Stimulated activated CD4-positive, alpha-beta T cell treated with anti-CD3 and anti-CD28 coated beads, Interleukin-12 subunit alpha, Interleukin-12 subunit beta, amount 100 ng/mL, for 24 hours (primary cell): ENCODE measurements at places on chromosomes 6 and 20.

DNA sequence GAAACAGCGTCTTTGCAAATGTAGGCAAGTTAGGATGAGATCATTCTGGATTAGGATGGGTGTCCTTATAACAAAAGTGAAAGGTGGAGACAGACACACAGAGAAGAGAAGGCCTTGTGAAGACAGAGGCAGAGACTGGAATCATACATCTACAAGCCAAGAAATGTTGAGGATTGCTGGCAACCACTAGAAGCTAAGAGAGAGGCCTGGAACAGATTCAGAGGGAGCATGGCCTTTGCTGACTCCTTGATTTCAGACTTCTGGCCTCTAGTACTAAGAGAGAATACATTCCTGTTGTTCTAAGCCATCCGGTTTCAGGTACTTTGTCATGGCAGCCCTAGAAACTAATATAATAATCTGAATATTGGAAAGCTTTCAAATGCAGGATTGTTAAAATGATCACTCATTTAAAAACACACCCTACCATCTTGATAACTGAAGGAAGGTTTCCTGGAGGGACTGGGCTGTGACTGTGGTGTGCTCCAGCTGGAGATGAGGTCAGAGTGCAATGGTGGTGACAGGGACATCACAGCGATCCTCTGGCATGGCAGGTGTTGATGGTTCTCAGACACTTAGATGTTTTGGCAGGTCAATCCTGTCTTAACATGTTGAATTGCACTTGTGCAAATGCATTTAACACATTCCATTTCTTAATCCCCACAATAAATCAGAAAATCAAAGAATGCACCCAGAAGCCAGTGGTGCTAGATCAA lies 25.1 kb downstream of the CD83 start:
- DNase-seq: no peak

GRCh38 chr6:30769088-30769852 lies 24.9 kb upstream of the IER3 start:
- DNase-seq: peak; percentile 83

GRCh38 chr6:30156262-30156599 lies 4.8 kb downstream of the TRIM10 start:
- no peak for DNase-seq

DNA sequence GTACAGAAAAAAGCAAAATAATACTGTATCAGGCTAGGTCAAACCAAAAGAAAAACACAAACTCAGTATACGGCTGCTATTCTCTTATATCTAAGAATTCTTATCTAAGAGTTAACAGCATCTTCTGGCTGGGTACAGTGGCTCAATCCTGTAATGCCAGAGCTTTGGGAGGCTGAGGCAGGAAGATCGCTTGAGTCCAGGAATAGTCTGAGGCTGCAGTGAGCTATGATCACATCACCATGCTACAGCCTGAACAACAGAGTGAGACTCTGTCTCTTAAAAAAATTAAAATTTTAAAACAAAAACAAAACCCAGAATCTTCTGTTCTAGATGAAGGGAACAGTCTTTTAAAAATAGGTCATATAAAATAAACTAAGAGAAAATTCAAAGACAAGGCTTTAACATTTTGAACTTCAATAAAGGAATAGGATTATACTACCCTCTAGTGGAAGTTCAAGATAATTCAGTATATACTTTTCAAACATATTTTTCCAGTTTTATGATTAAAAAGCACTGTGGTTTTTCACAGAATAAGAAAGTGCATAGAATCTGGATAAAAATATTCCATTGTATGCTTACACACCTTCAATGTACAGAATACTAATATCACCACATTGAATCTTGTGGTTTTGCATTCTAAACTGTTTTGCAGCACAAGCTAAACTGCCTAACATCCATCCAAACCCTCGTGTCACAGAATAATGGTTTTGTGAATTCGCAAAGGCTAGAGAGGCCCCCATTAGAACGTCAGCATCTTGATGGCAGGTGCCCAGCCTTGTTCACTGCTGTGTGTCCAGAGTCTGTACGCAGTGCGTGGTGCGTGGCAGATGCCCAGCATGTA lies 39.3 kb downstream of the DTNBP1 start:
- no peak for DNase-seq

DNA sequence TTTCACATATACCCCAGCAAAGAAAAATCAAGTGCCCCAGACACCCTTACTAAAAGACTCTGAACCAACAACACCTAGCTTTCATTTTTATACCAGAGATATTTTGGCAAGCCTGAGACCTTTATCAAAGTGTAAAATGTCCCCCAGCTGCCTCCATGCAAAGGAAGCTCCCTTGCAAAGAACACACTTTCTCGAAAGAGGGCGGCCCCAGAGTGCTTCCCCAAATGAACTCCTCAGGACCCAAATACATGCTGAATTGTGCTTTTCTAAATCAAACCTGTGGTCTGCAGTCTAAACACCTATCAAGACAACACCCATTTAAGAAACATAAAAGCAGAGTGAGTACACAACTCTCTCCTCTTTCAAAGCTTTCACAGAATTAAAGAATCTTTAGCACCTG lies 490 bp downstream of the IPCEF1 start:
- no peak for DNase-seq

GRCh38 chr6:154301086-154301625 lies 55.4 kb downstream of the IPCEF1 start:
- DNase-seq: no peak

DNA sequence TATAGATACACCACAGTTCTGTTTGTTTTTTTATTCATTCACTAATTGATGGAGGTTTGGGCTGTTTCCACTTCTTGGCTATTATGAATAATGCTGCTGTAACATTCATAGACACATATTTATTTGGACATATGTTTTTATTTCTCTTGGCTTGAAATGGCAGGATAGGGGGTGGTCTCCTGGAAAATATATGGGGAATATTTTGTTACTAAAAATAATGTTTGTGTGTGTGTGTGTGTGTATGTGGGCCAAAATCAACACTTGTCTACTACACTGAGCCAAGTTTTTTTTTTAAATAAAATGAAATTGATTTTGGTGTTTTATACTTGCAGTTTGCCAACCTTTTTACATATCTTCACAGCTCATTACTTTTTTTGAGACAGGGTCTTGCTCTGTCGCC lies 264.4 kb upstream of the SULF2 start:
- no peak for DNase-seq

GRCh38 chr6:22113026-22113766 lies 183.6 kb downstream of the PRL start:
- no peak for DNase-seq

- DNase-seq: no peak
Observed at GRCh38 chr6:287489-287860, 4.8 kb upstream of the DUSP22 start.

GRCh38 chr20:57312138-57312537 lies 17.5 kb upstream of the SPO11 start:
- no peak for DNase-seq

DNA sequence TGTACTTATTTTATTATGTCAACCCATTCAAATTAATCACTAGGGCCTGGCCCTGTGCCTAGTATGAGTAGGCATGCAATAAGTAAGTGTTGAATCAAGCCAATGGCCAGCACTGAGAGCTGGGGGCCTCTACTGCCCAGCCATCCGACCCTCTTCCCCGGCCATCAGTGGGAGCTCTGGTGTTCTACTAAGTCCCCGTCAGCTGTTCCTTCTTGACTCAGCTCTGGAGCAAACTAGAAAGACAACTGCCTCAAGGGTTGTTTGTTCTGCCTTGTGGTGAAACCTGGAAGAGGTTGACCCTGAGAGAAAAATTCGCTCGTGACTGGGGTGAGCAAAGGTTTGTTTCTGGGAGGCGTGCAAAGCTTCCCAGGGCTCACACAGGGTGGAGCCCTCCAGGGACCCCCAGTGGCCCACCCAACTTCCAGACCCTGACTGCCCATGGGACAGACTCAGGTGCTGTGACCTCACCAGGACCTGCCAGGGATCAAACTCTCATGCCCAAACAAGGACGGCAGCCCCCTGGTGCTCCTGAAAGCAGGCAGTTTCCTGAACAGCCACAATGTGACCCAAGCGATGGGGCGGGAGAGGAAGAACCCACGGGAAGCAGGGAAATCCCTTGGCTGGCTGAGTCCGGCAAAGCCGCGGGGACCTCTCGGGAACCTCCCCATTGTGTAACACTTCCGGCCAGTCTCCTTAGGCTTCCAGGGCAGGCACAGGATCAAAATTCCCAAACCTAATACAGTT lies 50.4 kb downstream of the BANF2 start:
- DNase-seq: no peak

DNA sequence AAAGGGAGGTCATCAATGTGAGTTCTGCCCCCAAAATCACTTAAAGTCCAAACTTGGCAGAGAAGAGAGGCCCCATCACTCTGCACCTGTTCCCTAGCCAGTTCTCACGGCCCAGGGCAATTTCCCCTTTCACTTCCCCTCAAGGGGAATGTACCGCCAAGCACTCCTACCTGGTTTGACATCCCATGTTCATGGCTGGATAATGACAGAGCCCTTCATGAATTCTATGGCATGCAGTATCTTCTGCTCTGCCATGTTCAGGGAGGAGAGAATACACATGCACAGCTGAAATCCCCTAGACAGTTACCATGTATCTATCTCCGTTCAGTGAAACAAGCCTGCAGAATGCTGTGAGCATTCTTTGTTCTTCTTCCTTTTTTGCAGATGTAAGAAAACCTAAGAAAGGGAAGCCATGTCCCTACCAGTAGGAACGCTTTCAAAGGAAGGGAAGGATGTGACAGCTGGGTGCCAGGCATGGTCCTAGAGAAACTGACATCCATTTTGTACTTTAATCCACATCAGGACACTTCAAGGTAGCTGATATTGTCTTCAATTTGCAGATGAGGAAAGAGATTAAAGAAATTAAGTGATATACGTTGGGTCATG lies 79.8 kb upstream of the ARID1B start:
- no peak for DNase-seq

GRCh38 chr6:149463781-149464180 lies 21.0 kb downstream of the ZC3H12D start:
- no peak for DNase-seq

GRCh38 chr6:34792605-34793500 lies 970 bp downstream of the BLTP3A start:
- no peak for DNase-seq

GRCh38 chr6:99885051-99885450 lies 109.0 kb downstream of the MCHR2 start:
- DNase-seq: no peak

DNA sequence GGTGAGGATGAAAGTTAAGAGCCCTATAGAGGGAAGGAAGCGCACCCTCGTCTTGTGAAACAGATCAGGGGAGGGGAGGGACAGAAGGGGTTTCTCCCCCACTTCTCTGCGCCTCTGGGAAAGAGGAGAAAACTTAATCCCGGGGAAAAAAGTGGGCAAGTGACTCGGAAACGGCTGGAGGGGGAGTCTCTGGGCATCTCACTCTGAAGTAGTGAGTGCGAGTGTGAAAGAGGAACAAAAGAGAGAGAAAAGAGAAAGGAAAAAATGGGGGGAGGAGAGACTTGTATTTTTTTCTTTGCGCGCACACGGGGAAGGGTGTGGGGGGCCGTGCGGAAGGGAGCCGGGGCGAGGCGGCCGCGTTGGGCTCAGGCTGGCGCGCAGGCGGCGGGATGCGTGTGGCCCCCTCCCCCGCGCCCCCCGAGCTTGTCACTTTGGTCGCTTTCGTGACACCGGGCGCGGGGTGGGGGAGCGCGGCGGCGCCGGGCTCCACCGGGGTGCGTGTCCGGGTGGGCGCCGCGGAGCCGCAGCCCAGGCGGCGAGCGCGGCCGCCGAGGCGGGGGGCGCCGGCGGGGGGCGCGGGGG lies 454 bp downstream of the L3MBTL3 start:
- peak; percentile 2 for DNase-seq

DNA sequence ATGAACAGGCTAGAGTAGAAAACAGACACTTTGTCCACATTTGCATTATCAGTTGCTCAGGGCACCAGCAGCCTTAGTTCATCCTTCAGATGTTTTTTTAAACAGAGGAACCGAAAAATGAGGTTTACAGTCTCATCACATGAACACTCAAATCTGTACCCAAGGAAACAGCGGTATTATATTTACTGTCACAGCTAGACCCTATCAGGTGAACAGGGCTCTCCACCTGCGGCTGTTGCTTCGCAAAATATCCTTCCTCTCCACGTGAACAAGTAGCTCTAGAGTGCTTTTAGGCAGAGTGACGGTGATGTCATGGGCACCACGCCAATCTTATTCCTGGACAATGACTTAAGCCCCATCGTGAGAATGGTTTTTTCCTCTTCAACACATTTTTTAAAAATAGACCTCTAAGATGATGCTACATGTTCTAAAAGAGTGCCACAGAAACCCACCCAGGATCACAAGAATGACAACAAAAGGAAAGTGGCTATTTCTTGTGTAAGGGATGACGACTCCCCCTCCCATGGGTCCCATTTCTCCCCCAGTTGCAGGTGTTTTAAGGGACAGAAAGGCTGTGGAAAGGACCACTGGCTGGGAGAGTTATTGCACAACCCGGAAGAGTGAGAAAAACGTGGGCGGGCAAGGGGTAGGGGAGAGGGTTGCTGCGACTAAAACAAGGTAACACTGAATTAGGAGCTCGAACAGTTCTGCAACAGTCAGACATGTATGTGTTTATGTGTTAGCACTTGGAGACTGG lies 77.7 kb downstream of the EFHC1 start:
- DNase-seq: no peak

DNA sequence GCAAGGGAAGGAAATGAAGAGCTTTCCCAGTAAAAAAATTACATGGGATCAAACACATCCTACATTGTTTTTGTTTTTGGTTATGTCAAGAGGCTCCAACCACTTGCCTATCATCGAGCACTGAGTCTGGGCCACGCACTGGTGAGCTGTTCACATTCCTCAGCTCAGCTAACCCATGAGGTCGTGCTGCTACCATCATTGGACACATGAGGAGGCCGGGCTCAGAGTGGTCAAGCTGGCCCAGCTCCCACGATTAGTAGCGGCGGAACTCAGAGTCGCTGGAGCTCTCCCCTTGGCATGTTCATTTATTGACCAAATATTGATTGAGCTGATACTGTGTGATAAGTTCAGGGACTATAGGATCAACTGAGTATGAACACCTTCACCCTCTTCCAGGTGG lies 164.9 kb downstream of the CDH26 start:
- no peak for DNase-seq

DNA sequence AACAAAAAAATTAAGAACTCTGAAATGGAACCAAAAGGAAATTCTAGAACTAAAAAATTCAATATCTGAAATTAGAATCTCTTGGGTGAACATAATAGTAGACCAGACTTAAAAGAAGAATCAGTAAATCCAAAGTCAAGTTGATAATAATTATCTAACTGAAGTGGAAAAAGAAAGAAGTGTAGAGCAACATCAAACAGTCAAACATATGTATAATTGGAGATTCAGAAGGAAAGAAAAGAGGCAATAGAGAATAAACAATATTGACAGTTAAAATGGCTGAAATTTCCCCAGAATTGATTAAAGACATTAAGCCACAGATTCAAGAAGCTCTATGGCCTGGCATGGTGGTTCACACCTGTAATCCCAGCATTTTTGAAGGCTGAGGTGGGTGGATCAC lies 383.6 kb downstream of the PREX1 start:
- no peak for DNase-seq

GRCh38 chr6:121143476-121143875 lies 190.8 kb downstream of the TBC1D32 start:
- DNase-seq: no peak

DNA sequence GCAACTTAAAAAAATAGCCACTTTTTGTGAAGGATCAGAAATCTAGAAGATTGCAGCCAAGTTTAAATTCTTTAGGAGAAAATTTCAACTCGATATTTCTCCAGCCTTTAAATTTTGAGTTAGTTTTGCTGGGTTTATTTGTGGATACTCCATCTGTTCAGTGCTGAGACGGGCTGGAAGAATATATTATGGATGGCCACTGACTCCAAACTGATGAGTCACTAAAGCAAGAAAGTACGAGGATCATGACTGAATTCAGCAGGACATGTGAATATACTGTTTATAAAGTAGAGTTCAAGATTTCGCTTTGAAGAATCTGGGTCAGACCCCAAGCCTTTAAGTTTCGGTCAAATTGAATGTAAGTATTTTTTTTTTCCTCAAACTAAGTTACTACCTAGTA lies 199.5 kb downstream of the ADGRB3 start:
- DNase-seq: no peak
